Fibroblast of skin of back (primary cell): ENCODE measurements at places on chromosomes 3 and 15.

GRCh38 chr3:153210146-153210545 is 48.1 kb downstream of the RAP2B start:
- peak; percentile 26 for DNase-seq

DNA sequence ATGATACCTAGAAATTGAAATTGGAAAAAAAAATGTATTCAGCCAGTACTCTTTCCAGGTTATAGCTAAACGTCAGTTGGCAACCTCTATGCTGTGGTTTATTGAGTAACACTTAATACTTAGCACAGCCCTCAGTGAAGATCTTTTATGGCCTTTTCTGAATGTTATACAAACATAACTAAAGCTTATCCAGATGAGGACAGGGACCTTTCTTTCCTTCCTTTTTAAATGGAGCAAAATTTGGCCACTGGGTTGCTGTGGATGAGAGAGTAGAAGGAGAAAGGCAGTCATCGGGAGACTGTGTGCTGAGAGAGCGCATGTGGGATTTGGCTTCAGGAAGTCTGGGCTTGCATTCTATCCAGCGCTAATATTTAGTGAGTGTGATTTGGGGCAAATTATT is 36.1 kb downstream of the IGF1R start:
- DNase-seq: peak; percentile 29

DNA sequence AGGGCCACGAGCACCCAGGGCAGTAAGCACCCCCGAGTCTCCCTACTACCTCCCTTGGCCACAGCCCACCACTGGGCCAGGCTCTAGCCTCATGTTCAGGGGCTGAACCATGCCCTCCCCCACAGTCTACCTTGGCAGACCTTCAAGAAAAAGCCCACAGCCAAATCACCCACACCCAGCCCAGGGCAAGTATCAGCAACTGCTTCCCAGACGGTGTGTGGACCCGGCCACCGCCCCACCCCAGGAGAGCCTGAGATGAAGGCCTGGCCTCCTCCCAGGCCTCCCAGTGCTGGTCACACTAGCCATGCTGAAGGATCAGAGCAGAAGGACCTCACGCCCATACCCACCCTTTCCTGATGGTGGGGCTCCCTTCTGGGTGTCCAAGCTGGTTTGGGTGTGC is 92.0 kb upstream of the LINGO1 start:
- no peak for DNase-seq

DNA sequence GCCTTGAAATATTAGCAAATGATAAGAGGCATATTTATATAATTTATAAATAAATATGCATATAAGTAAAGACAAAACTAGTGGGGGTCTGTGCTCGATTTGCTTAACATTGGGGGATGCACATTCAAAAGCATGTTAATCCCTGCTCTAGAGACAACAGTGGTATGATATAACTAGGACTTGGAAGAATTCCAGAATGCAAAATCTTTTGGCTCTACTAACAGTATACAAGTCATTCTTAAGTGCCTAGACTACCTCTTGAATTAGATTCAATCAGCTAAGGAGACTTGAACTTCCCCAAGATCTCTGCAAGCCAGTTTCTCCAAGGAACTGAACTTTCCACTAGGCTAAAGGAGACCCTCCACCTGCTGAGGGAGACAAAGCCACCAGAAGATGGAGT is 282.7 kb upstream of the RORA start:
- DNase-seq: no peak

- no peak for DNase-seq
These were observed 331.1 kb downstream of the TBC1D5 start for GRCh38 chr3:17411157-17411877.

GRCh38 chr3:119098619-119099222 is 47.2 kb upstream of the TEX55 start:
- DNase-seq: peak; percentile 49

DNA sequence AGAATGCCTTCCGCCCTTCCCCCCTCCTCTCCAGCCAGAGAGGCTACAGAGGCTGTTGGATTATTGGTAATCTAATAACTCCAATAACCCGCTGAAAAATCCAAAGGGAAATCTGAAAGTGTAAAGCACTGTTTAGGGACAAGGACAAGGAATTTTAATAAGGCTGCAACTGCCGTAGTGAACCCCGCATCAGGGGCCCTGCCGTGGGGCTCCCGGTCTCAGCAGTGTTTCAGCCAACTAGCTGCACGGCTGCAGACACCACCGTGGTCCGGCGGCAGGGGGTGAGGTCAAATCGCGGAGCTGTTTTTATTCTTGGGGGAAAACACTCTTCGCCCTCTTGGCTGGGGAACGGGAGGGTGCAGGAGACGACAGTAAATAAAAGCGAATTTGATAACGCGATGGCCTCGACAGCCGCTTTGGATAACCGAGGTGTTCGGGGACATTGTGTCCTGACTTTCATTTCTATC is 6.1 kb downstream of the BCL6 start:
- no peak for DNase-seq

GRCh38 chr3:11589706-11590105 is 54.0 kb downstream of the VGLL4 start:
- no peak for DNase-seq

GRCh38 chr3:13072239-13072599 is 1.0 kb downstream of the IQSEC1 start:
- DNase-seq: peak; percentile 42
